NCI-H1105 (cell line): ENCODE measurements at places on chromosomes 13 and 19.

DNA sequence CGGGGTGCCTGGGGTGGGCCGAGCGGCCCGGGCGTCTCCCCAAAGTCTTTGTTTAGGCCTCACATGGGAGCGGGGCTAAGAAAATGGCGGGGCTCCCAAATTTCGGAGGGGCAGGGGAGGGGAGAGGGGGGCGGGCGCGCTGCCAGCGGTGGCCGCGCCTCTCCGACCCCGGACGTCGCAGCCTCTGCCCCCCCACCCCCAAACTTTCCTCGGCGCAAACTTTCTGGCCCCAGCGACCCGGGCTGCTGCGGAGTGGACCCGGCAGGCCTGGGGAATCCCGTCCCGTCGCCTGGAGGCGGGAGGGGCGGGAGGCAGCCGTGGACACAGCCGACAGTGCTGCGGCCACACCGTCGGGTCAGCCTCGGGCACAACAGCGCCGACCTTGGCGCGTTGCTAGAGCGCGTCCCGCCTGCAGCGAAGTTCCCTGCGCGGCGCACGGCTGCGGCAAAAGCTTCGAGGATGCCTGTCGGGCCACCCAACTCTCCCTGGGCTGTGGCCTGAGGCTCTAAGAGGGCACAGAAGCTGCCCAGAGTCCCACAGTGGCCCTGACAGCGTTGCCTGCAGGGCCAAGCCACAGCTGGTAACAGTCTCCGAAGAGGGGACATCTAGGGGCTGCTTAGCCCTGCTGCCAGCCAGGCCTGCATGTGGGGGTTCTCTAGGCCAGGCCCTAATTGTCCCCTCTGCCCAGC is 1.3 kb downstream of the NFIX start:
- no peak for DNase-seq

DNA sequence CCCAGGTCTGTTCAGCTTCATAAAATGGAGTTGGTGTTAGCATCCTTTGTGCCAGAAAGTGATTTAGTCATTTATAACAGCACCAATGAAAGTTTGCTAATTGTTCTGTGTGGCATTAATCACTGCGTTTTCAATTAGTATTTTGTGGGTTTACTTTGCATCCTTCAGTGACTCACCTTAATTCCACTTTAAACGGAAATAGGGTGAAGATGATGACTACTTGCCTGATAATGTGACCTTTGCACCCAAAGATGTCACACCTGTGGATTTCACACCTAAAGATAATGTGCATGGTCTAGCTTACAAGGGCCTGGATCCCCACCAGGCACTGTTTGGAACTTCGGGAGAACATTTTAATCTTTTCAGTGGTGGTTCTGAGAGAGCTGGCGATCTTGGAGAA is 15.0 kb downstream of the GPATCH1 start:
- no peak for DNase-seq

DNA sequence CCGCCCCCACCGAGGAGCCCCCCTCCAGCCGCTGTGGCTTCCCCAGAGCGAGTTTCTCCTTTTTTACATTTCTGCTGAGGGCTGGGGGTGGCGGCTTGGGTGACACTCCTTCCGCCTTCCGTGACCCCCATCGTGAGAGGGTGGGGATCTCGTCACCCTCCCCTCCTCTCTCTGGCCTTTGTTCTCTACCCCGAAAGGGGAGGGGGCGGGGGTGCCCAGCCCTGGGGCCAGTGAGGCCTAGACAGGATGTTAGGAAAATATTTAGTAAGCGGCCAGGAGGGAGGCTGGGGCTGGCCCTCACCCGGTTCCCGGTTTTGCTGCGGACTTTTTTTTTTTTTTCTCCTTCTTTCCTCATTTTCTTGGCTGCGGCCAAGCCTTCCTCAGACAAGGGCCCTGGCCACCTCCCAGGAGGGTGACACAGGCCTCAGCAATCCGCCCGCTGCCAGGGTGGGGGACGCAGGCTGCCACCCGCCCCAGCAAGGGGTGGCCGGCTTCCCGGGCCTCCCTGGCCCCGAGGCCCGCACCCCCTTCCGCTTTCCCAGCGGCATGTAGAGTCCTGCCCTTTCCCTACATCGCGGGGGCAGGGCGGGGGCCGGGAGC is 3.9 kb downstream of the MIDN start:
- no peak for DNase-seq

- no peak for DNase-seq
Observed at GRCh38 chr13:80195649-80196048, 145.3 kb downstream of the SPRY2 start.

DNA sequence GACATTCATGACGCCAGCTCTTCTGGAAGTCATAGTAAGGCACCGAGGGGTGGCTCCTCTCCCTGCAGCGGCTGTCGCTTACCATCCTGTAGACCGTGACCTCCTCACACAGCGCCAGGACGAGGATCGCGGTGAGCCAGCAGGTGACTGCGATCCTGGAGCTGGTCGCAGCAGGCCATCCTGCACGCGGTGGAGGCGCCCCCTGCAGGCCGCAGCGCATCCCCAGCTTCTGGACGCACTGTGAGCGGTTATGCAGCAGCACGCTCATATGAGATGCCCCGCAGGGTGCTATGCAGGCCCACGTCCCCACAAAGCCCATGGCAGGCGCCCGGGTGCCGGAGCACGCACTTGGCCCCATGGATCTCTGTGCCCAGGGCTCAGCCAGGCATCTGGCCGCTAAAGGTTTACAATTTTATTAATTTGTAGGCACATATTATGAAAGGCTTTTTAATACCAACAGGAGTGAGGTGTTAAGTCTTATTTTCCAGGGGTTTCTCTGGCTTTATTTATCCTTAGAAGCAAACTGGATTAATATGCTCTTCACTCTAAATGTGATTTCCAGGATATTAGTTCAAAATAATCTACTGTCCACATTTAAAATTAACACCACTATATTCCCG is 35.6 kb upstream of the PSPC1 start:
- no peak for DNase-seq

DNA sequence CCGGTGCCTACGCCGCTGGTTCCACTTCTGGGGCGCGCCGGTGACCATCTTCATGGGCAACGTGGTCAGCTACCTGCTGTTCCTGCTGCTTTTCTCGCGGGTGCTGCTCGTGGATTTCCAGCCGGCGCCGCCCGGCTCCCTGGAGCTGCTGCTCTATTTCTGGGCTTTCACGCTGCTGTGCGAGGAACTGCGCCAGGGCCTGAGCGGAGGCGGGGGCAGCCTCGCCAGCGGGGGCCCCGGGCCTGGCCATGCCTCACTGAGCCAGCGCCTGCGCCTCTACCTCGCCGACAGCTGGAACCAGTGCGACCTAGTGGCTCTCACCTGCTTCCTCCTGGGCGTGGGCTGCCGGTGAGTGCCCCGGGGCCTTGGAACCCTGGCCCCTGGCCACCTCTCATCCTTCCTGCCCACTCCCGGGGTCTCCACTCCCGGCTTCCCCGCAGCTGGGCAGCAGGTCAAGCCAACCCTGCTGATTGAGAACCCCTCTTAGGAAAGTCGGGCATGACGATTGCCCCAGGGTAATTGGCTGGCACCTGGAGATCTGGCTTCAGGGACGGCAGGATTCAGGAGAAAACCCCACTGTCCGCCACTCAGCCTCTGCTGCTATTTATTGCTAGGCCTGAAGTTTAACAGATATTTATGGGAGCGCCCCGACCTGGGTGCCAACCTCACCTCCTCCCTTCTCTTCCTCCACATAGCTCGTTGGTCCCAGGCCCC is 39.1 kb downstream of the TRPM4 start:
- DNase-seq = peak; percentile 58

GRCh38 chr13:50460358-50460757 is 383.1 kb downstream of the DLEU7 start:
- DNase-seq = no peak

DNA sequence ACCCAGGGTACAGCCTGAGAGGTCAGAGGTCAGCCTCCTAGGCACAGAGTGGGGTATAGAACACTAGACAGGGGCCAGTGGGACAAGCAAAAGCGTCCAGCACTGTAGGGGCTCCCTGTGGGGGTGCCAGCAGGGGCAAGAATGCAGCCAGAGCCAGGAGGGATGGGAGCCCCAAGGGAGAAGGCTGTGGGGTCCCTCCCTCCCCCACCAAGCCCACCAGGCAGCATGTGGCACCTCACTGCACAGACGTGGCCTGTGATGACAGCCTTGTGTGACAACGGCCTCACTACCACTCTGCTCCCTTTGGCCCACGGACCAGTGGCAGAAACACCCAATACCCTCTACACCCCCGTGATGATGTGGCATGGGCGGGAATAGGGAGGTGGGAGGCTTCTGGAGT is 10.1 kb downstream of the ARMC6 start:
- no peak for DNase-seq

GRCh38 chr13:52845766-52846566 is 2.5 kb downstream of the PCDH8 start:
- no peak for DNase-seq

DNA sequence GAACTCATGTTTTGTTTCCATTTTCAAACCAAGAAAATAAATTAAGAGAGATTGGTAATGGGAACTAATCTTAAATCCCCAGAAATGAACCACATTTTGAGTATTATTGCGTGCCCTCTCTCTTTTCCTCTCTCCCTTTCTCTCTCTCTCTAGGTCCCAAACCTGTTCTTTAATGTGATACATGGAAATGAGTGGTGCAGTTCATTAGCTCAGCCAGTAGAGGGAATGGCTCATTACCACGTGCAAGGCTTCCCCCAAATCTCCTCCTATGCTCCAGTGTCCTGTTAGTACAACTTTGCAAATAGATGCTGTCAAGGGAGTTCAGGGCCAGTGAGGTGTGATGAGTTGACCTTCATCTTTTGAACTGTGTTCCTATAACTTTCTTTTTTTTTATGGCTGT is 178.4 kb downstream of the FGF9 start:
- peak; percentile 11 for DNase-seq

DNA sequence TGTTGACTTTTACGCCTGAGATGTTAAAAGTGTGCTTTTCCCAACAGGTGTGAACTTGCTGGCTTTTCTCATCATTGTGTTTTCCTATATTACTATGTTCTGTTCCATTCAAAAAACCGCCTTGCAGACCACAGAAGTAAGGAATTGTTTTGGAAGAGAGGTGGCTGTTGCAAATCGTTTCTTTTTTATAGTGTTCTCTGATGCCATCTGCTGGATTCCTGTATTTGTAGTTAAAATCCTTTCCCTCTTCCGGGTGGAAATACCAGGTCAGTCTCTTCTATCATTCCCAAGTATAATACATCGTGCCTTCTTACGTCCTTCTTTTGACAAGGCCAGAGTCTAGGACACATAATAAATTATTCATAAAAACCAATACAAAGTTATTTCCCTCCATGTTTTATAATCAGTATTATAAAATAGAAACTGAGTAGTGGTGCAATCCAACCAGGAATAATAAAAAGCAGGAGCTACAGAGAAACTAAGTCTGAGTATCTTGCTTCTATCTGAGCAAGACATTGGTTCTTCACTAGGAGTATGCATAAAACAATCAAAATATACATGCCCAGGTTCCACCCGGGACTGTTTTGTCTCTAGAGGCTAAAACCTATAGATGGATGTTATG is 57.9 kb downstream of the RXFP2 start:
- no peak for DNase-seq

DNA sequence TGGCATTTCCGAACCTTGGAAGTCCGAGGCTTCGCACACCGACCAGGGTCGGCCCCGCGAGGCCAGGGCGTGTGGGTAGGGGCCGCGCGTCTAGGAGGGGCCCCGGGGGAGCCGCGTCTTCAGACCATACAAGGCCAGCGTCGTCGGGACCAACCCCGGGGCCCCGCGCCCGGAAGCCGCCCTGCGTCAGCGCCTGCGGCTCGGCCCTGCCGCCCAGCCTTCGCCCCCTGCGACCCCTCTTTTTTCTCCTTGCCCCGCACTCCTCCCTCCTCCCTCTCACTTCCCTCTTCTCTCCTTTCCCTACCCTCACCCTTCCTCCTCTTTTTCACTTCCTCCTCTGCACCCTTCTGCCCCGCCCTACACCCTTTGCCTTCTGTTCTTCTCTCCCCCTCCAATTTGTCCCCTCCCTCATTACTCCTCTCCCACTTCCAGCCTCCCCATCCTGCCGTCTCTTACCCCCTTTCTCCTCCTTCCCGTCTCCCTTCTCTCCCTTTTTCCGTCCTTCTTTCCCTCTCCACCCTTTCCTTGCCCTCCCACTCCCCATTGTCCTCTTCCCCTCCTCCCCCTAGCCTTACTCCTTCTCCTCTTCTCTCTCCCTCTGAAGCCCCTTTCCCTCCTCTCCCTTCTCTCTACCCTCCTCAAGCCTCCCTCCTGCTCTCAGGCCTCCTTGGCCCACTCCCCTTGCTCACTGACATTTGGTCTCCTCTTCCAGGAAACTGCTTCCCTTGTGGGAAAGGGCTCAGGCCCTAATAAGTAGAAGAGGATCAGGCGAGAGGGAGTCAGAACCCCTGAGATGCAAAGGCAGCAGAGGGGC is 2.2 kb upstream of the PLEKHG2 start:
- DNase-seq = peak; percentile 28

DNA sequence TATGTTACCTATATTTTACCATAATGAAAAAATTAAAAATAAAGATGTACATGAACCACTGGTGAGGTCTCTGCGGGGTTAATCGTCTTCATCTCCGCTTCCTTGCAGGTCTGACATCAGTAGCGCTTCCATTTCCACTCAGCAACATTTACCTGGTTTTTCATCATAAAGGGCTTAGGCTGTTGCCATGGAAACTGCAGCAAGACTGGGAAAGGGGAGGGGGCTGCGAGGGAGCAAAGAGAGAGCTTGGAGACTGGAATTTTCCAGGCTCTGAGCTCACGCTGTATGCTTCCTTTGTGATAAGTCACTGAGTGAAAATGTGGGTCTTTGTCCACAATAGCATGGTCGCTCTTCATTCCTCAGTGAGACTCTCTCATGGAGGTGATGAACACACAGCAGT is 136.6 kb upstream of the USP29 start:
- DNase-seq = no peak

- DNase-seq = no peak
Observed at GRCh38 chr19:46784262-46785053, 3.9 kb downstream of the SLC1A5 start.

DNA sequence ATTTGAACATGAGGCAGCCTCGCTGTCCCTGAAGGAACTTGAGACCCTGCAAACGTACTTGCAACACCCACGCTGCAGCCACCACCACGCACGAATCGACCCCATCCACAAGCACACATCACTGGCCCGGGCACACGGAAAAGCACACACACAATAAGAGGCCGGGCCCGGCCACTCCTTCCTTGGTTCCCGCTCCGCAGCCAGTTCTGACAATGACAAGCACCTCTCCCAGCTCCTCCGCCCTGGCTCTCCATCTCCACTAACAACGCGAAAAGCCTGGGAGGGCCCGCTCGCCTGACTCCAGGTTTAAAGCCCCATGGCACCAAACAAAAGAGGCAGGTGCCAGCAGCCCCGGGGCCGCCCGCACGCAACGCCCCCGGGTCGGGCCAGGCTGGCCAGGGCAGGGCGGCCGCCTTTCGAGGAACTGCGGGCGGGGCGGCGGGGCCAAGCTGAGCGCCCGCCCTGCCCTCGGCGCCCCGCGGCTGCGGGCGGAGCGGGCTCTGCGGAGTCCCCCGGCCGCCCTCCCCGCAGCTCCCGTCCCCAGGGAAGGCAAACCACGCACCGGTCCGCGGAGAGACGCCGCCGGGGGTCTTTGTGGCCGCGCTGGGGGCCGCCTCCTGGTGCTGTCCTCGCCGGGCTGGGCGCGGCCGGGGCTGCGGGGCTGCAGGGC is 495 bp downstream of the DCLK1 start:
- DNase-seq = peak; percentile 25

DNA sequence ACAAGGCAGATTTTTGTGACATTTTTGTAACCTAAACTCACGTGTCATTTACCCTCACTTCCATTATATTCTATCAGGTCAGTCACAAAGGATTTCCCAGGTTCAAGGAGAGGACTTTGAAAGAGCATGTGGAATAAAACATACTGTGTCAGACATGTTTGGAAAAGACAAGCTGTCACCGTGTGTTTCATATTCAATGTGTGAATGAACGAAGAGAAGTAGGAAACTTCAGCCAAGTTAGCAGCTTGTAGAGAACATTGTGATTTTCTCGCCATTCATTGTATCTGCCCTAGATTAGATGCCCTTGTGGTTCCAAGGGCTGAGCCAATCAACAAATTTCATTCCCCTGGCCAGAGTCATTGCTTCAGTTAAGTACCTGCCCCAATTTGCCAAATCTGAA is 2288.9 kb upstream of the PCDH20 start:
- no peak for DNase-seq
